ENCODE measurements at places on chromosomes 11 and 22.

GRCh38 chr11:30585125-30585891, 845 bp downstream of the MPPED2 start:
- DNase-seq: no peak

- DNase-seq: no peak
Measured at GRCh38 chr11:117855186-117855845, 21.1 kb downstream of the FXYD6 start.

DNA sequence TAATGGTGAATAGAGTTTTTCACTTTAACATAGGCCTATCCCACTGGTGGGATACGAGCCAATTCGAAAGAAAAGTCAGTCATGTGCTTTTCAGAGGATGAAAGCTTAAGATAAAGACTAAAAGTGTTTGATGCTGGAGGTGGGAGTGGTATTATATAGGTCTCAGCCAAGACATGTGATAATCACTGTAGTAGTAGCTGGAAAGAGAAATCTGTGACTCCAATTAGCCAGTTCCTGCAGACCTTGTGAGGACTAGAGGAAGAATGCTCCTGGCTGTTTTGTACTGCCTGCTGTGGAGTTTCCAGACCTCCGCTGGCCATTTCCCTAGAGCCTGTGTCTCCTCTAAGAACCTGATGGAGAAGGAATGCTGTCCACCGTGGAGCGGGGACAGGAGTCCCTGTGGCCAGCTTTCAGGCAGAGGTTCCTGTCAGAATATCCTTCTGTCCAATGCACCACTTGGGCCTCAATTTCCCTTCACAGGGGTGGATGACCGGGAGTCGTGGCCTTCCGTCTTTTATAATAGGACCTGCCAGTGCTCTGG, at the start of gene TYR:
TYR (plus strand) TSS at position 185 of the 541 bp plus-strand sequence; CDS start at position 264, 79 bp downstream.
- no peak for DNase-seq

GRCh38 chr11:72528121-72528520, 93.8 kb upstream of the CLPB start:
- no peak for DNase-seq

DNA sequence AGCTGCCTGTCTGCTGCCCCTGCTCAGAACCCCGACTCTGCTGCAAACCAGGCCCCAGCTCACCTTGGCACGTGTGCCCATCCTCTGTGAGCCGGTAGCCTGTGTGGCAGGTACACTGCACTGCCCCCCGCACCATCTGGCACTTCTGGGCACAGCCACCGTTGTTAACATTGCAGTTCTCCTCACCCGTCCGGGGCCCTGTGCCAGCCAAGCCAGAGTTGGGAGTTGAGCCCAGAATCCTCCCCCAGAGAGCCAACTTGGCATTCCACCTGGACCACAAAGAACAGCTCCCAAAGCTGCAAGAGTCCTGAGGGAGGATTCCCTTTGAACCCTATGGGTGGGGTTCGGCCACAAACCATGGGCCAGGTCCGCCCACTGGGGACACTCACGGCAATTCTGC, 22.5 kb downstream of the LRP4 start:
- no peak for DNase-seq

DNA sequence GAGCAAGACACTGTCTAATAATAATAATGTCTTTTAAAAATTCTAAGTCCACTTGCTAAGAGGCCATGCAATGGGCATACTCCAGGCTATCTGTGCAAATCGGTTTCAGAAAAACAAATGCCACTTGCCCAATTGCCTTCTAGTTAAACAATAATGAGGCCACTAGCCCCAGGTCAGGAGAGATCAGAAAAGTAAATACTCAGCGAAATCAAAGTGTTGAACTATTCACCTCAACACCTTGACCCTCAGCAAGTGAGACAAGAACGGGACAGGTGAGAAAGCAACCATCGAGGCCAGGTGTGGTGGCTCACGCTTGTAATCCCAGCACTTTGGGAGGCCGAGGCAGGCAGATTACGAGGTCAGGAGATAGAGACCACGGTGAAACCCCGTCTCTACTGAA, 72.3 kb upstream of the SYN3 start:
- no peak for DNase-seq

GRCh38 chr11:65968600-65969482, 7.3 kb downstream of the SART1 start:
- no peak for DNase-seq

DNA sequence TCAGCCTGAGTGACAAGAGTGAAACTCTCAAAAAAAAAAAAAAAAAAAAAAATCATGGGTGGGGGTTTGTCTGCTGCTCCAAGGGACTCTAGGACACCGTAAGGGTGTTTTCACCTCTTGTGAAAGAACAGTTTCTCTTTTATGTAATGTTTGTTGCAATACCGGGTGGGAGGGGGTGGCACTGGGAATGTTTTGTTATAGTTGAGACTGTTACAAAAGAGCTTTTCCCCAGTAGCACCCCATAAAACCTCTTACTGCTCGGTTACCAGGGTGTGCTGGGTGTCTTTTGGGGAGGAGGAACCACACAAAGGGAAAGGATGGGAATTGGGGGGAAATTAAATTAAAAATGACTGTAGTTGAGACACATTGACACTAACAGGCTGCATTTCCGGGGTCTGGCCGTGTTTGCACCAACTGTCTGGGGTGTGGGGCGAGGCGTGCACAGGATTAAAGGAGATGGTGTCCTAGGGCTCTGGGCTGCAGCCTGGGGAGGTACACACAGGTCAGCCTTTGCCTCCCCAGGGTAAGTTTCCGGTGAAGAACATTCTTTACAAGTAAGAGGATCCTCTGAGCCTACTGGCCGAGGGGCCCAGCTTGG, 1.6 kb downstream of the NFAM1 start:
- DNase-seq: no peak

DNA sequence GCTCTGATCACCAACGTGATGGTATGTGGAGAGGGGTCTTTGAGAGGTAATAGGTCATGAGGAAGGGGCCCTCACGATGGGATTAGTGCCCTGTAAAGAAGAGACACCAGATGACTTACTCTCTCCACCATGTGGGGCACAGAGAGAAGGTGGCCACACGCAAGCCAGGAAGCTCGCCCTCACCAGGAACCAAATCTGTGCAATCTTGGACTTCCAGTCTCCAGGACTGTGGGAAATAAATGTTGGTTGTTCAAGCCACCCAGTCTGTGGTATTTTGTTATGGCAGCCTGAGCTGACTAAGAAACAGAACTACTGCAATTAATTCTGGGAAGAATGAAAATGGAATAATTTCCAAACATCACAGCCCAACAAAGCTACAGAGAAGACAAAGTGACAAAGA, 117.5 kb downstream of the SNX19 start:
- no peak for DNase-seq

- no peak for DNase-seq
Measured at GRCh38 chr22:29106839-29107238, 34.0 kb downstream of the KREMEN1 start.

- DNase-seq: no peak
Measured at GRCh38 chr11:44957040-44957515, 6.4 kb upstream of the TP53I11 start.

DNA sequence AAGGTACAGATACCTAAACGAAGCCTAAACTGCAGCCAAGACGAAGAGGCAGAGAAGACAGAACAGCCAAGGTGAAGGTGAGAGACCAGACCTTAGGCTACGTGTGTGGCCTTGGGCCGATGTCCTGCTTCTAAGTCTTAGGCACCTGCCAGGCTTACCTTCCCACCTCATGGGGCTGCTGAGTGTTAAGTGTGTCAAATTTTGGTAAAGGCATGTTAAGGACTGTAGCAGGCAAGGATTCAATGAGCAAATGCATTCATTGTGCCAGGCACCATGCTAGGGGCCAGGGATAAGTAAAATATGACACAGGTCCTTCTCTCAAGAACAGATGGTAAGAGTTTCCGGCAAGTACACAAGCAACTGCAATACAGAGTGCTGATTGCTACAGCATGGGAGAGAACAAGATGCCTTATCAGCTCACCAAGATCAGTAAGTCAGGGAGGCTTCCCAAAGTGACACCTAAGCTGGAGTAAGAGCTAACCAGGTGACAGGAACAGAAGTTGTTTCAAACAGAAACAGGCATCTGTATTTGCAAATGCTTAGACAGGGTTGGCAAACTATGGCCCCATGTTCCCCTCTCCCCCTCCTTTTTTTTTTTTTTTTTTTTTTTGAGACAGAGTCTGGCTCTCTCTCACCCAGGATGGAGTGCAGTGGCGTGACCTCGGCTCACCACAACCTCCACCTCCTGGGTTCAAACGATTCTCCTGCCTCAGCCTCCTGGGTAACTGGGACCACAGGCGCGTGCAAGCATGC, 46.7 kb downstream of the CLTCL1 start:
- DNase-seq: no peak

GRCh38 chr22:28882878-28883656, at the start of gene ZNRF3:
TSS of gene ZNRF3 (plus strand) at chr22:28883572. CDS start at chr22:28883767, 195 bp downstream.
- peak; percentile 93 for DNase-seq

GRCh38 chr22:33038131-33038772, 19.9 kb downstream of the SYN3 start:
- DNase-seq: peak; percentile 10

DNA sequence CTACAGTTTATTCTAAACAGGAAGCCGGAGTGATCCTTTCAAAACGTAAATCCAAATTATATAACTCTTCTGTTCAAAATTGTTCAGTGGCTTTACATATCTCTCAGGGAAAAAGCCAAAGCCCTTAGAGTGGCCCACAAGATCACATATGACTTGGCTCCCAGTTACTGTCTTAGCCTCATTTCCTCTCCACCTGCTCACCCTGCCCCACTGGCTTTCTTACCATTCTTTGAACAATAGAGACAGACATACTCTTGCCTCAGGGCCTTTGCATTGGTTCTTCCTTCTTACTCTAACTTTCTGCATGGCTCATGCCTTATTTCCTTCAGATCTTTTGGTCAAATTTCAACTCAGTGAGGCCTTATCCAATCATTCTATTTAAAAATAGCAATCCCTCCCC, 52.1 kb downstream of the STIM1 start:
- DNase-seq: no peak

DNA sequence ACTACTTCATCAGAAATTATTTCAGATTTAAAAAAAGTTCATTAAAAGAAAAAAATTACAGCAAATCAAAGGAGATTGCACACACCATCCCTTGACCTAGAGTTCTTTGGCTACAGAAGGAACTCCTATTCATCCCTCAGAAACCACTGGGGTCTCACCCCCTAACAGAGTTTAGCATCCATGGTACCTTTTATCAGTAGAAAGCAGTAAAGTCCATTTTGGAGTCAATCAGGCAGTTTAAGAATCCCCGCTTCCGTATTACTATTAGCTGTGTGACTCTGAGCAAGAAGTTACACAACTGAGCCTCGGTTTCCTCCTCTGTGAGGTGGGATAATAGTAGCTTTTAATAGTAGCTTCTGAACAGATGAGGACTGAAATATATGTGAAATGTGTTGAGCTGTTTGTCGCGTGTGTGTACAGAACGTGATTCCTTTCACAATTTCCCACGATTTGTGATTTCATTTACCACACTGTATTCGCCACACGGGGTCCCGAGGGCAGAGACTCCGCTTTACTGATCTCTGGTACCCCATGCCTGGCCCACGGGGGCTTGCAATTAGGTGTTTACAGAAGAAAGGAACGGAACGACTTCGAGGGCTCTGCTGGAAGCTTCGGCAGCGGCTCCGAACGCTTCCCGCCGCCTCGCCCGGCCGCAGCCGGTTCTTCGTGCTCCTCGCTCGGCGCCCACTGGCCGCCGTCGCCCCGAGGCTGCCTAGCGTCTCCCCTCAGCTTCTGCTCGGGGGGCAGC, 72.5 kb upstream of the ZBED5 start:
- DNase-seq: peak; percentile 37

GRCh38 chr22:48954781-48955311, 872.8 kb downstream of the BRD1 start:
- DNase-seq: no peak

GRCh38 chr11:27387362-27387761, 24.3 kb upstream of the CCDC34 start:
- DNase-seq: no peak

DNA sequence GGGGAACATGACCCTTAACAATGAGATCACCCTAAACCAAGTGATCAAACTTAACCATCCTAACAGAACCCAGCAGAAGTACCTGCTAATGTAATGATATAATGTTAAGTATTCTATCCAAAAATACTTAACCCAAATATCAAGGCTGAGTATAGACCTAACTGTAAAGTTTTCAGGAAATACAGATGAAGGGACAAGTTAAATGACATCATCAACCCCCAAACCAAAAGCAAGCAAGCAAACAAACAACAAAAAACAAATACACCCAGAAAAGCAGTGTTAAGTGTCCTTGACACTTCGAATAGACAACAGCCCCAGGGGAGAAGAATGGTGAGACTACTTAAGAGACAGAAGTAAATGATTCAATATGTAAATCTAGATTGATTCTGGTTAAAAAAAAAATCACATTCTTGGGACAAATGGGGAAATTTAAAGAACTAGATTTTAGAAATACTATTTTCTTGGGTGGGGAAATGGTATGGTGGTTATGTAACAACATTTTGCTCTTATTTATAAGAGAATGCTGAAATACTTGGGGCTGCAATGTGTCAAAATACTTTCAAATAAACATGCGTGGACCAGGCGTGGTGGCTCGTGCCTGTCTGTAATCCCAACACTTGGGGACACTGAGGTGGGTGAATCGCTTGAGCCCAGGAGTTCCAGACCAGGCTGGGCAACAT, 2.5 kb downstream of the CSTF3 start:
- no peak for DNase-seq

DNA sequence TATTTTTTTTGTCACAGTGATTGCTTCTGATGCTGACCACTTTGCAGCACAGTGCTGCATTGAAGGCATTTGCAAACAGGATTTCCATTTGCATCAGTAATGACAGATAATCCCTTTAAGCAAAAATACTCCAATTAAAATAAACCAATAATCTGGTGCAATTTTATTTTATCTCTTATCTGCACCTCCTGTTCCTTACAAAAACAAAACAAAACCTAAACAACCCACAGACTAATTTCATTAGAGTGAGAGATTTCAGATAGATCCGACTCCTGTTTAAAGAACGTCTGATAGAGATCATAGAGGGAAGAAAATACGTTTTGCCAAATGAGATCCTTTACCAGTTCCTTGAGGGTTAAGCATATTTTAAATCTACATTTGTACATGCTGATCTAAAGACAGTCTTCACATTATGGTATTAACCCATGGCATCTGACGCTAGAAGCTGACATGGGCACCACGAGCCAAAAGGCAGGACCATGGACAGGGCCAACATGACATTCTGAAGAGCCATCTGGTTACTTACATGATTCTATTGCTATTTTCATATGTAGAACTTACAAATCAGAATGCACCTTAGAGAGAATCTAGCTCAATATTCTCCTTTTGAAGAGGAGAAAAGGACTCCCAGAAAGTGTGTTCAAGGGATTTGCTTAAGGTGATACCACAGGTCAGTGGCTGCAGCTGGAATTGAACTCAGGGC, 286.2 kb upstream of the NARS2 start:
- DNase-seq: peak; percentile 27

DNA sequence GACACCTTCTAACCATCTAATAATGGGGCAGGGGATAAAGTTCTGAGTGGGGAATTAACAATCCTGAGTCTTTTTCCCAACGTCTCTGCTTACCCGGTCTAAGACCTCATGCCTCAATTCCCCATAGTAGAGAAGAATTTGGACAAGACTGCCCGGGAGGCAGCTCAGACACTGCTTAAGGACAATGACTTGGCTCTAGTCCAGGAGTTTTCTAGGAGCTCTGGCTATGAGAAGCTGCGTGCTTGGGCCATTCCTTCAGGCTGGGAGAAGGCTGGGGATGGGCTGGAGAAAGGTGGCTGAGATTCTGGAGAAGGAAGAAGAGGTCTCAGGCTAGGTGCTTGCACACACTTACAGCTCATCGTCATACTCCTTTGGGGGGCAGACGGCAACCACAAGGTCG, 19.8 kb upstream of the ABCC8 start:
- DNase-seq: no peak

Measured in iris pigment epithelial cell (primary cell).